ENCODE measurements at places on chromosomes 4 and X.

DNA sequence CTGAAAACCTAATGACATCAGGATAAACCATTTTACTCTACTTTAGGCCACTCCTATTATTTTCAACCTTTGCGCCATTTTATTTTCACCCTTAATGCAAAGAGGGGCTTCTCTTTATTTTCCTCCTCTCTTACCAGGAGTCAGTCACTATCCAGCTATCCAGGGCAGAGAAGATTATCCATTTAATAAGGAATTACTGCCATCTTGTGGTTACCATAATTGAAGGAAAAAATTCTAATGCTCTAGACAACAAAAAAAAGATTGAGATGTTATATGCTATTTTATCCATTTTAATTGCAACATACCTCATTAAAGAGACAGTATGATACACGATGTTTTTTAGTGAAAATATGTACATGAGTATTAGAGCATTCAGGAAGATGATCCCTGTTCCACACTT is 514.5 kb upstream of the FAM241A start:
- DNase-seq: peak; percentile 72

DNA sequence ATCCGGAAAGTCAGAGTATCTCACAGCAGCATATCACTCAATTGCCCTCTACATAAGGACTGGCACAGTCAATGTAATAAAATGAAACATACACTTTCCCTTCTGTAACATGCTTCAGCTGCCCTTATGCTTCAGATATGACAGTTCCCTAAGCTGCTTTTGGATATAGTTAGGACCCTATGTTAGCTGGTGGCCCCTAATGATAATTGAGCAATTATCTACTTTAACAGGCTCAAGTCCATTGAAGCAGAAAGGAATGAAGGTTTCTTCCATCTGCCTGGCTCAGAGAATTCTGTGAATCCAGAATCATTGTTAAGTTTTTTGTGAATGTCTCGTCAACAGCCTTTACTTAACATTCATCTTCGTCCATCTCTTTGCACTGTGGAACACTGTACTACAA is 951.2 kb upstream of the DIAPH2 start:
- DNase-seq: no peak

DNA sequence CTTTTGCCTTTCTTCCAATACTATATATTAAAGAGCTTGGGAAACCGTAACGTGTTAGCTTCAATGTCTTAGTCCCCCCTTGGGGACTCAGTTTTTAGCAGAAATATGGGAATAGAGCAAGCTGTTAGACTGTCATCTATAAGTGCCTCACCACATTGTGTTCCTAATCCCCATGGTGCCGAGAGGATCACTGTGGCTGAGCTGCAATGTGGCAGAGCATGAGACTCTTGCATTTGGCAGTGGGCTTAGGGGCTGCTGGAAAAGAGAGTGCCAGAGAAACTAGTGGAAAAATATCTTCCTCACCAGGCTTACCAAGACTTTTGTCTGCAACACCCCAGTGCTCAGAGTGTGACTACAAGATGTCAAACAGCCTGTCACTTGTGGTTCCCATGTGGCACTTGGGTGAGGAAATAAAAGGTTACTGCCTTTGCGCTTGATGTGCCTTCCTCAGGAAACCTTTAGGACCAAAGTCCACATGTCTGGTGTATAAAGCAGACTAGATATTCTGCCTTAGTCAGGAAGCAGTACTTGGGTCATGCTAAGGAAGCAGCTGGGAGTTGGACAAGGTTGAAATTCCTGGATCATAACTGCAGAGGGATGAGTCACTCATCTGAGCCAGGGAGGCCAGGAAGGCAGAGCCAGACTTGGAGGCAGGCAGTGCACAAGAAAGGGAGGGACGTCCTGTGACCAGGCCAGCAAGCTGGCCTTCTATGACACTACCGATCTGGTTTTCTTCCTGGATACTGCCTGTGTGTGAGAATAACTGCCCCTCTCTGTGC is 9.7 kb upstream of the MAGEA4 start:
- DNase-seq: no peak

DNA sequence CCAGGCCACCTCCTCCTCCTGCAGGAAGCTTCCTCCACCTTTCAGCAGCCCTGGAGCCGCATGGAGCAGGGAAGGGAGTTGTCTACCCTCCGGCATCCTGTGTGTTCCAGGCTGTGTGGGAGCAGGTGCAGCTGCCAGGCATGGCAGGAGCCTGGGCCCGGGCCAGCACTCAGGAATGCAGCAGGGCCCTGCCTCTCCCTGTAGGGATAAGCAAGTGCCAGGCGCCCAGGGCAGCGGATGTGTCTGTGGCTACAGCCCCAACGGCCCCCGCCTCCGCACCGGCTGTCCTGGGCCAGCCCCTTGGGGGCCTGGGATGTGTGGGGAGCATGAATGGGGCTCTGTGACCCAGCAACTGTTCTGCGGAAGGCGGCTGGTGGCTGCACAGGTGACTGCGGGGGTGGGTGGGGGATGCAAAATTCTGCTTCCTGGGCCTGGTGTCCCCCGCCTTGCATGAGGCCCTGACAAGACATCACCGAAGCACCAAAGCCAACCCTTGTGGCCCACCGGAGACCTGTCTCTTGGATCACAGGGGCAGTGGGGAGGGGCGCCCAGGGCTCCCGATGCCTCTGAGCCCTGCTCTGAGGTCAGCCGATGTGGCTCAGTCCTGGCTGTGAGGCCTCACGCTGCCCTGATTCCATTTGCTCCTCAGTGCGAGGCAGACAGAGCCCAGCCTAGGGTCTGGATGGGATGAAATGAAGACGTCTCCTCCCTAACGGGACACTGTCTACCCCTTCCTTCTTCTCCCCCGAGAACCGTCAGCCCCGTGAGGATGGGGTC is 1.4 kb upstream of the DOK7 start:
- DNase-seq: peak; percentile 4

- DNase-seq: no peak
These were observed 817 bp upstream of the WDR19 start for GRCh38 chr4:39181520-39181904.

GRCh38 chr4:145283909-145284308 is 103.5 kb upstream of the OTUD4 start:
- DNase-seq: no peak

- DNase-seq: no peak
These were observed 114.3 kb downstream of the SLC2A9 start for GRCh38 chr4:9906996-9907395.

DNA sequence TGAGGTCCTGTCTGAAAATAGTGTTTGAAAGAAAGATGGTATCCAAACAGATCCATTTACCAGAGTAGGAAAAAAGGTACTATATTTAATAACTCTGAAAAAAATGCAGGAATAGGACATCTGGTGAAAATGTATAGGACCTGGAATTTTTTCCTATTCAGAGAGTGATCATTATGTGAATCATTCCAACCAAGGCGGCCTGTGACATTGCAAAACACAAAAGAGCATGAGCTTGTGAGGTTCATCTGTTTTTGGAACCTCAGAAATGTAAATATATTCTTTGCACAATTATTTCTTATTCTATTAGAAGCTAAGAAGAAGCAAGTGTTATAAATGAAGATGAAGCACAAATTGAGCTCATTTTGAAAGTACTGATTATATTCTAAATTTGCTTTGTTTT is 2.0 kb downstream of the C4orf51 start:
- DNase-seq: no peak

GRCh38 chrX:40457406-40457805 is 123.4 kb upstream of the ATP6AP2 start:
- DNase-seq: no peak

GRCh38 chrX:7218321-7219152 is 70.6 kb upstream of the PUDP start:
- no peak for DNase-seq

DNA sequence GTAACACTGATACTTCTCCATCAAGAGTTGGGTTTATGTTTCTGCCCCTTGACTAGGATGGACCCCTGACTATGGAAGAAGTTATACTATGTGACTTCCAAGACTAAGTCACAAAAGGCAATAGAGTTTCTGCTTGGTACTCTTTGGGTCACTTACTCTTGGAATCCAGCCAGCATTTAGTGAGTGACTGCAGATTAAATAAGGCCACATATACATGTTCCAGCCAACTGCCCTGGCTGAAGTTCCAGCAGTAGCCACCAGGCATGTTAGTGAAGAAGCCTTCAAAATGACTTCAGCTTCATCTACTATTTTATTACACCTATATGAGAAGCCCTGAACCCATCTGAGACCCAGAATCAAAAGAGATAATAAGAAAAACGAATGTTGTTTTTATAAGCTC is 524.0 kb downstream of the DMD start:
- no peak for DNase-seq

DNA sequence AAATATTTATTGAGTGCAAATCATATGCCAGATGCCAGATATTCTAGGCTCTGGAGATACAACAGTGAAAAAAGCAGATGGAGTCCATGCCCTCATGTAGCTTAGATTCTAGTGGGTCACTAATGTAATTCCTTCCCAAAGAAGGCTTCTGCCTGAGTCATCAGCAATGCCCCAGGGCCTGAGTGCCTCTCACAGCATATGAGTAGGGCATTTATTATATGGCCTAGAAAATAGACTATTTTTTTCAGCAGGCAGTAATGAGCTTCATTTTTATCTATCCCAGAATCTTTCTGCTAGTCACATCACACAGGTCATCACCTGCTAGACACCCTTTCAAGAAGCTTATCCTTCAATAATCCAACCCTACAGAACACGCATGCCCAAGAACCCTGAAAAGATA is 22.3 kb downstream of the TMEM31 start:
- no peak for DNase-seq

GRCh38 chrX:136920001-136920400 is 39.5 kb upstream of the RBMX start:
- no peak for DNase-seq
